Fibroblast of mammary gland (primary cell): ENCODE measurements at places on chromosomes 12 and 14.
A peak's percentile ranks its signal among the peaks of the same experiment; 100 is the strongest.

GRCh38 chr12:122894193-122895121, 1.5 kb downstream of the VPS37B start:
- no peak for DNase-seq

DNA sequence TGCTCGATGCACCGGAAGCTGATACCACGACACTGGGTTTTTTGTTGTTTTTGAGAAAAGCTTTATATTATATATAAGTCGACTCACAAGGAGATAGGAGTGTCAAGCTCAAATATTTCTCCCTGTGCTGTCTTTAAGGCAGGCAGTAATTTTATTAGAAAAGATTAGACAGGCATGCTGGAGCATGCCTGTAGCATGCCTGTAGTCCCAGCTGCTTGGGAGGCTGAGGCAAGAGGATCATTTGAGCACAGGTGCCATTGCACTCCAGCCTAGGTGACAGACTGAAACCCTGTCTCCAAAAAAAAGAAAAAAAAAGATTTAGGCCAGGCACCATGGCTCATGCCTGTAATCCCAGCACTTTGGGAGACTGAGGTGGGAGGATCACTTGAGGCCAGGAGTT, 51.8 kb downstream of the GNS start:
- DNase-seq: no peak

DNA sequence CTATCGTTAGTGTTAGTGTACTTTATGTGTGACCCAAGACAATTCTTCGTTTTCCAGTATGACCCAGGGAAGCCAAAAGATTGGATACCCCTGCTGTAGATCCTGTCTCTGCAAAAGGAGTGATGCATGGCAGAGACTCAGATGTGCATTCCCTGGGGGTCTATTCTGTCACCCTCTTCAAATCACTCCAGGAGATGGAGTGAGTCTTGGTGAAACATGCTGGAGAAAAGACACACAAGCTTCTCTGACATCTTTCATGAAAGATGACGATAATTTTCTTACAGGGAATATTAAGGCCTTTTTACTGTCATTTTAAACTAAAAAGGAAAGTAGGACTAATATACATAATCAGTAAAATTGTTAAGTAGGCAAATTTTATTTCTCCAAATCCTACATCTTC, 437.9 kb upstream of the SOX5 start:
- DNase-seq: no peak

GRCh38 chr14:70391493-70392391, 25.1 kb downstream of the SYNJ2BP start:
- DNase-seq: no peak

DNA sequence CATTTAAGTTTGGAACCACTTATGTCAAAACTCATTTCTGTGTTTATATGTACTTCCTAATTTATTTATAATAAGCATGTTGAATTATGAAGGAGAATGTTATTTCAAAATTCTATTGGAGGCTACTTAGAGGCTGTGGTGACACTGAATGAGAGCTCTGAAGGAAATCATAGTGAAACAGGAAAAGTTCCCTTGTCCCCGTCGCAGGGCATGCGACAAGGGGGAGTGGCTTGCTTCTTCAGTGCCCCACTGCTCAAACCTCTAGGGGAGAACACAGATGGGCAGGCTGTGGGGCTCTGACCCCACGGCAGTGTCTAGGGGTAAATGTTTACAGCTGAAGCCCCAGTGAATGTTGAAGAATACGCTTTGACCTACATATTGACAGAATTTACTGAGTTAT, 261.9 kb downstream of the RAD51B start:
- DNase-seq: no peak

DNA sequence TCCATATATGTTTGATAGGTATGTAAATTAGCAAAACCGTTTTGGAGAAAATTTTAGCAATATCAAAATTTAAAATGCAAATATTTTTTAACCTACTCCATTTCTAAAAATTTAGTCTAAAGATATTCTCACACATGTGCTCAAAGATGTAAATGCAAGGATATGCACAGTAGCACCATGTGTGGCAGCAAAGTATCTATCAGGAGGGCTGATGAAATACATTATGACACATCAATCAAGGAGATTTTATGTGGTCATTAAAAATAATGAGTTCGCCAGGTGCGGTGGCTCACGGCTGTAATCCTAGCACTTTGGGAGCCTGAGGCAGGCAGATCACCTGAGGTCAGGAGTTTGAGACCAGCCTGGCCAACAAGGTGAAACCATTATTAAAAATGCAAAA, 8.0 kb upstream of the C1R start:
- DNase-seq: no peak

DNA sequence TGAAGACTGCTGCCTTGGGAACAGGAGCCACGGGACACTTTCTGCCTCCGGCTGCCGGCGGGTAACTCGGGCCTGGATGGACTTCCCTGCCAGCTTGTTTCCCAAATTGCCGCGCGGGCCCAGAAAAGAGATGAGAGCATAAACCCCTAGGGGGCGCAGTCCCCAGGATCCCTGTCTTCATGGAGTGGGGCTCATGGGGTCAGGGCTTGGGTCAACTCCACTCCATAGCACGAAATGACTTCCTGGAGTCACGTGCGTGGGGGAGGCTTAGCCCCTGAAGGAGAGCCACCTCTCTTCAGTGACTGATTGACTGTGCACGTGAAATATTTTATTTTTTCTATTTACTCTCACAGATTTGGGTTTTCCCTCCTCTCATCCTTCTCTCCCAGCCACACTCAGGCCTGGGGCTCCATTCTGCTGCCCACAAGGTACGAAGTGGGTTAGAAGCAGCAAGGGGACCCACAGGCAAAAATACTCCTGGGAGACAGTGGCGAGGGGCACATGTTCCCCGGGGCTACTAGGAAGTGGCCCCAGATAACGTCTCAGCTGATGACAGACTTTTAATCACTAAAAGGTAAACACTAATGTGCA, 10.0 kb downstream of the PGF start:
- DNase-seq: peak; percentile 32

DNA sequence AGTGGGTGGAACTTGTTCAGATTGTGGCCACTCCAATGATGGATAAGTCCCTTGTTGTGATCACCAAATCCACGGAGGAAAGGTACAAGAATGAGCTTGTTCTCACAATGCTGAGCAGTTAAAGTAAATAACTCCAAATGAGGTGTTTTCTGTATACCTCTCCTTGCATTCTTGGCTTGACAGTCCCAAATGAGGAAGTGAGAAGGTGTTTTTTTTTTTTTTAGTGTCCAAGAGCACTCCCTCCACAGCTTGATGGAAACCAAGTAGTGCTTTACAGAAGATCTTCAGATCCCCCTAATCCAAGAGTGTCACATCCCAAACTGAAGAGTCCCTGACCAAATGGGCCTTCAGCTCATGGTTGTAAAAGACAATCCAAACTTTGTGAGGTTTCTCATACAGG, 153.6 kb downstream of the ATP23 start:
- no peak for DNase-seq

DNA sequence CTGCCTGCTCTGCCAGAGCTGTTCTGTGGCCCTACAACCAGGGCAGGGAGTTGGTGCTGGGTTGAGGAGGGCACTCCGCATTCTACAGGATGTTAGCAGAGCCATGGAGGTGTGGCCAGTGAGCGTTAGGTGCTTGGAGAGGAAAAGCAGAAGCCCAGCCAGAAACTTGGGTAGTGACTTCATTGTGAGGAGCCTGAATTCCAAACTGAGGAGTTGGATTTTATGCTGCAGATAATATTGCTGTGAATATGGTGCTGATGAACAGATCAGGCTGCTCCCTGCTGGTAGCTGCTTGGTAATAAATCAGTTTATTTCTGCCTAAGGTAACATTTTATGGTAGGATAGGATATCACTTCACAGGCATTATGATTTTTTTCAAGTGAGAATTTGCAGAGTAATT, 7.1 kb upstream of the CCDC175 start:
- DNase-seq: peak; percentile 34

GRCh38 chr12:2682296-2683251, 112.2 kb upstream of the FKBP4 start:
- DNase-seq: peak; percentile 54

DNA sequence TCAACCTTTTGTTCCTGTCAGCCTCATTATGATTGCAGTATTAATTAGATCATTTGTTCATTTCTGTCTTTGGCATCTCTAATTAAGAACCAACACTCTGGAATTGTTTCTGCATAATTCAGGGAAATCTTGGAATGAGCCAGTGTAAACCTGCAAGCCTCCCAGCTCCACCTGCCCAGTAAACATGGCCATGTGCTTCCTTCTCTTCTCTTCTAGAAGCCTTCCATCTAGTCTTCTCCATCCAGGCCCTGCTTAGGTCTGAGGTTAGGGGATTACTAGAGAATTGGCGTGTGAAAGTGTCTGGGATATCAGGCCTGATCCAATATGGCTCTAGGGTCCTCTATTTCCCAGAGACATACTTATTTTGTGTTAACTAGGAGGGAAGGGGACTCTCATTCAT, 528.0 kb downstream of the AACS start:
- DNase-seq: no peak

- DNase-seq: no peak
Observed at GRCh38 chr14:39957290-39957689, 525.1 kb upstream of the FBXO33 start.

DNA sequence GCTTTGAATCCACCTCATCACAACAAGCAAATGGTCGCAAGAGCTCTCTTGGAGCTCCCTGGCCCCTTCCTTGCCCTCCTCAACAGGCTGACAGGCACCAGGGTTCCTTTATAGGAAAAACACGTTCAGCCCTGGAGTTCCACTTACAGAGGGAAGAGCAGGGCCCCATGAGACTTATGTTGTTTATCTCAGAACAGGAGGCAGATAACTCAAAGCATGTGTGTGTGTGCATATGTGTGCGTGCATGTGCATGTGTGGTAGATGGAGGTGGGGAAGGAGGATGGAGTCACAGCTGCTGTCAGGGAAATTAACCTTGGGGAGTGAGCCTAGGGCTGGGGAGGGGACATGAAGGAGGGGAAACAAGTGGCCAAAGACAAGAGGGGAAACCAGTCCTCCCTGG, 138.1 kb downstream of the DPF3 start:
- DNase-seq: no peak

DNA sequence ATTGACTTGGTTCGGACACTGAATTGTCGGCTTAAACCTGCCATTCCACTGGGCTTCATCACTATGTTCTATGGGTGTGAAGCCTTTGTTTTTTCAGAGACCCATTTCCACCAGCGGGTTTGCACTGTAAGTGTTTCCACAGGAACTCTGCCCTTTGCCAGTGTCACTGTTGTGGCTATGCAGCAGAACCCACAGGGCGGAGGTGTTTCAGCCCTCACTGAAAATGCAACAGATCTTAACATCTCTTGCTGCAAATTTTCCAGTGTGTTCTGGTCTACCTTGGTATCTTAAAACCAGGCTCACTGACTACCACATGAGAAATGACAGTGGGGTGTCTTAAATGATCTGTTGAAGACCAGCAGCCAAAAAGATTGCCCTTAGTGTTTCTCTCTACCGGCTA, 21.1 kb downstream of the PRKCH start:
- no peak for DNase-seq

DNA sequence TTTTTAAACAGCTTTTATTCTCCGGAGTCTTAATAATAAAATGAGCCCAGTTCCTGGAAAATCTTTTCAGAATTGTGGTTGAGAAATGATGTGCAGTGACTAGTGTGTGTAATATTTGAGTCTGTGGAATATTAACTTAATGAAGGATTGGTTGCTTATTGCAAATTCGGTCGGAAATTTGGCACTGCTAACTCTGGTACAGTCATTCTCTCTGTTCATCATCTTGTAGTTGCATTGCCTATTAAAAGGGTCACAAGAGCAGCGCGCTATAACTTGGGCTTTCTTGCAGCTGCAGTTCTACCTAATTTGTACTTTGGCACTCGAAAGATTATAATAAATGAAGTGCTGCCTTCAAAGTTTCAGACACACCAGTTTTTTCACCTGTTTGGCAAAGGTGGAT, 146.0 kb downstream of the FLRT2 start:
- peak; percentile 57 for DNase-seq

DNA sequence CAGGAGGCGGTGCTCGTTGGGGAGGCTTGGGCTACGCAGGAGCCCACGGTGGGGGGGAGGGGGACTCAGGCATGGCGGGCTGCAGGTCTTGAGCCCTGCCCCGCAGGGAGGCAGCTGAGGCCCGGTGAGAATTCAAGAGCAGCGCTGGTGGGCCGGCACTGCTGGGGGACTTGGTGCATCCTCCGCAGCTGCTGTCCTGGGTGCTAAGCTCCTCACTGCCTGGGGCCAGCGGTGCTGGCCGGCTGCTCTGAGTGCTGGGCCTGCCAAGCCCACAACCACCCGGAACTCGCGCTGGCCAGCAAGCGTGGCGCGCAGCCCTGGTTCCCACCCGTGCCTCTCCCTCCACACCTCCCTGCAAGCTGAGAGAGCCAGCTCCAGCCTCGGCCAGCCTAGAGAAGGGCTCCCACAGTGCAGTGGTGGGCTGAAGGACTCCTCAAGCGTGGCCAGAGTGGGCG, 3.2 kb downstream of the METTL25 start:
- DNase-seq: no peak

GRCh38 chr12:52914576-52915121, 9.8 kb upstream of the KRT8 start:
- DNase-seq: no peak

- DNase-seq: no peak
Observed at GRCh38 chr12:112852810-112853209, 54.0 kb upstream of the OAS1 start.

DNA sequence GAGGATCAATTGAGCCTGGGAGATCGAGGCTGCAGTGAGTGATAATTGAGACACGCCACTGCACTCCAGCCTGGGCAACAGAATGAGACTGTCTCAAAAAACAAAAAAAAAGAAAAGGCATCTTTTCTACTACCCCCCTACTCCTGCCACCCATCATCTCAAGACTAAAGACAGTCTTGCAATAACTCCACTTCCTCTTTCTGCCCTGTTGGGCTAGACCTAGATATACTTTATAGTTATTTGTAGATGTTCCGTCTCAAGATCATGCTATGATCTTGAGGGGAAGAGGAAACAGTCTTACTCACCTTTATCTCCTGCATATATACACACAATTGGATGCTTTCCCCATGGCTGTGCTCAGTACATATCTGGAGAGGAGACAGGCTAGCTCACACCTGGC, 12.1 kb upstream of the ESPL1 start:
- DNase-seq: no peak

- DNase-seq: no peak
Observed at GRCh38 chr14:94142247-94142646, 12.8 kb upstream of the IFI27L2 start.

DNA sequence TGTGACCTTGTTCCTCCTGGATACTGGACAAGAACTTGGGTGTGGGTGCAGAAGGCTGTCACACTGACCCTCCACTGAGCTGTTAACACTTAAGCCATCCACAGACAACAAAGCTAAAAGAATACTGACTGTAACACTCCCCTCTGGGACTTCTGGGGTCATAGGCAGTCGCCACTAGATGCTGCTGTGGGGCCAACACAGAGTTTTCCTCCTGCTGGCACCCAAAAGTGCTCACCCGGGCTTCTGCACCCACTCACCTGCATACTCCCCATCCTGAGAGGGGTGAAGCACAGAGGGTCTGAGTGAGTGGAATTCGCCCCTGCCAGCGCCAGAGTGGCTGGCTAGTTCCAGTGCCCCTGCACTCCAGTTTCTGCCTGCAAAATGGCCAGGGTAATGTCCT, 422.4 kb upstream of the LMO3 start:
- DNase-seq: no peak

DNA sequence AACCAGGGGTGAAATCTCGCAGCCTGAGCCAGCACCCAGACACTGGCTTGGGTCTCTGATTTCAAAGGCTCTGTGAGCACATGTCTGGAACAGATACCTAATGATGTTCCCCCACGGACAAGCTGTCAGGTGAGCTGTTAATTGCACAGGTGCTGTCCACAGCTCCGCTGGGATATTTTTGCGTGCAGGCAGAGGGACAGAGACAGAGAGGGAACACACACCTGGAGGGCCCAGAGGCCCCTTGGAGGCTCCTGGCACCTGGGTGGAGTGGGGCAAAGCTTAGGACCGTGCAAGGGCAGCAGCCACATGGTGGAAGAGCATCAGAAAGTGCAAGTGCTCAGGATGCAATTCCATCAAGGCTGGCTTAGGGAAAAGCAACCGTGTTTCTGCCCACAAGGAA, 57.3 kb downstream of the ARL6IP4 start:
- DNase-seq: no peak
